HT-29 (cell line): ENCODE measurements at places on chromosomes 7 and 10.

- DNase-seq: no peak
Observed at GRCh38 chr10:124650820-124651401, 93.3 kb downstream of the FAM53B start.

GRCh38 chr10:70598857-70599295 is 3.7 kb downstream of the PRF1 start:
- no peak for DNase-seq

- no peak for DNase-seq
Observed at GRCh38 chr10:70820976-70821750, 5.4 kb downstream of the SGPL1 start.

GRCh38 chr10:106181501-106181900 is 983.0 kb downstream of the SORCS1 start:
- DNase-seq: no peak

- DNase-seq: no peak
Observed at GRCh38 chr10:47357131-47357582, 9.0 kb downstream of the RBP3 start.

DNA sequence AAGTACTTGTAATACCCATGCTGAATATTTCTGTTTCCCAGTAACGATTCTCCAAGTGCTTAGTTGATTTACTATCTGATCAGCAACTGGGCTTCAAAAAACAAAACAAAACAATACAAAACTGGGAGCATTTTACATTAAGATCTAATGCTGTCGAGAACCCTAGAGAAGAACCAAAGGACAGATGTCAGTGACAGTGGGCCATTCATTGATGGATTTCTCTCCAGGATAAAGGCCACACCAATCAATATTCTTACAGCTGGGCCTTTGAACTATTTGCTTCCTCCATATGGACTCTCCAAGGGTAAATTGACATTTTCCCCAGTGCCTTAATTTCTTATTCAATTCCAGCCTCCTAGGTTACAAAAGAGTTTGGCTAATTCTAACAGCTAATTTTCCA is 217.5 kb downstream of the ADAM12 start:
- DNase-seq: no peak

- no peak for DNase-seq
Observed at GRCh38 chr10:1120306-1120705, 64.1 kb downstream of the WDR37 start.

DNA sequence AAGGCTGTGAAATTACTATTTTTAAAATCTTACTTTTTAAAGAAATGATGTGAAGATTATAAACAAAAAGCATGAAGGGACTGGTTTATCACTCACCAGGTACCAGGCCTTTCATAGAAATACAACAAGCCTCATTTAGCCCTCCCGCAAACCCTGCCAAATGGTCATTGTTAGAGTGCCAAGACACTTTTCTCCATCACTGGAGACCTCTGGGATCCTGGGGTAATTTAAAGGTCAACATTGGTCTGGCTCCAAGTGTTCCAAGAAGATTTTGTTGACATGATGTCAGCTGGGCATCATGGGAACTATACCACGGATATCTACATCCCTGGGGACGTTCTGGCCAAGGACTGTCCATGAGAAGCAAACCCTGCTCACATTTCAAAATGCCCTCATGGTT is 138.0 kb upstream of the FRMD4A start:
- no peak for DNase-seq

DNA sequence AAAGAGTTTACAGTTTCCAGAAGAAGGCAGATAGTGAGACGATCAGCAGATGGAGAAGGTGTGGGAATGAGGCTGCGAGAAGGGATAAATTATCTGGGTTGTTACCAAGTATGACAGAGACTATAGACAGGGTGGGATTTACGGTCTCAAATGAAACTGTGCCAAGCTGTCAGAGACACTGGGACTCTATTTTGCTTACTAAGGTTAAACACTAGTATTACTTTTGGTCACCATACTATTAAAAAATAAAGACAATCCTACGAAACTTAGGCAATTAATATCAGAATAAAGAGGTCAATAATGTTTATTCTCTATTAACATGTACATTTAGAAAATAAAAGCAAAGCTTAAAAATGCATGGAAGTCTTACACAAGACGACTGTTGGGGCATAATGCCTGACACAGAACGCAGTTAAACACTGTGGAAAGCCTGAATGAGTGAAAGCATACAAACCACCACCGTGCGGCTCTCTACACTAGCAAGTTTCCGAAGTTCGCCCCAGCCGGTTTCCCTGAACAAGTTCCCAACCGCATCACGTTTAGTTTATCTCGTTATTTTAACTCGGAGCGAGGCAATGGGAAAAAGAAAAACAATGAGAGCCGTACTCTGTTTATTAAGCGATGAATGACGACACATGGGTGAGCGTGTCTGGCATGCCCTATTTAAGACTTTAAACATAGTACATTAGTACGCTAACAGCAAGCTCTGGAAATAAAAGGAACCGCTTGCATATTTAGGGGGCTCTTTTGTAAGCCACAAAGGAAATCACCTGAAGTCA is 909 bp upstream of the CC2D2B start:
- DNase-seq: peak; percentile 72

DNA sequence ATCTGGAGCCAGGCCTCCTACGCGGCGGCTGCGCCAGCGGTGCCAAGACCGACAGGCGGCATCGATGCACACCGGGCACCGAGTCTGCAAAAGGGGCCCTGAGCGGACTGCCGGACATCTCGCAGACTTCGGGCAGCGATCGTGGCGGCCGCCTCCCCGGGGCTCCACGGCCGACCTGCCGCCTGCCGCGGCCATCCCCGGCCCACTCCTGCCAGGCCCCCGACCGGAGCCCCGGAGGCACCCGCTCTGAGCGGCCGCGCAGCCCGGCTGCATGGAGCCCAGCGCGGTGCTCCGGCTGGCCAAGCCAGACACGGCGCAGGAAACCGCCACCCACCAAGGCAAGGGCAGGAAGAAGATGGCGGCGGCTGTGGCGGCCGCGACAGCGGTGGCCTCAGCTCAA is 154.2 kb upstream of the KCTD7 start:
- DNase-seq: no peak

DNA sequence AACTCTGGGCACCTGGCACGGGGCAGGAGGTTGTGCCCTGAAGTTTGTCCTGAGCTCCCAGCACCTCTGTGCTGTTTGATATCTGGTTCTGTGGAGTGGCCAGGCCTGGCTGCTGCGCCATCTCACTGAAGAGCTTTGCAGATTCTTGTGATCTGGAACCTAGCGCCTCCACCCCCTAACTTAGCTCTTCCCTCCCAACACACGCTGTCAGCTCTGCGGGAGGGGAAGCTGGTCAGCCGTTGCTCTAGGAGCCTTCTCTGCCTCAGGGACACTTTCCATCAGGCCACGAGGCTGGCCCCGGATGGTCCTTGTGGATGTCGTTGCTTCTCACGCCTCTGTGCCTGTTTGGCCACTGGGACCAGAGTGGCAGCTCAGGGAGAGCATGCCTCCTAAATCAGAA is 213.2 kb downstream of the CCDC3 start:
- no peak for DNase-seq

GRCh38 chr10:767211-767610 is 77.7 kb upstream of the DIP2C start:
- peak; percentile 15 for DNase-seq

- peak; percentile 78 for DNase-seq
Observed at GRCh38 chr10:121935702-121936101, 7.9 kb upstream of the ATE1 start.

GRCh38 chr10:24213266-24213665 is 4.3 kb downstream of the KIAA1217 start:
- DNase-seq: no peak

- DNase-seq: no peak
Observed at GRCh38 chr7:222716-223041, 30.3 kb downstream of the FAM20C start.

- DNase-seq: peak; percentile 88
Observed at GRCh38 chr7:142808802-142809583, 38.2 kb downstream of the PRSS2 start.

- no peak for DNase-seq
Observed at GRCh38 chr10:77071956-77072355, 565.7 kb downstream of the KCNMA1 start.

- DNase-seq: no peak
Observed at GRCh38 chr7:129655811-129656210, 44.3 kb downstream of the NRF1 start.

DNA sequence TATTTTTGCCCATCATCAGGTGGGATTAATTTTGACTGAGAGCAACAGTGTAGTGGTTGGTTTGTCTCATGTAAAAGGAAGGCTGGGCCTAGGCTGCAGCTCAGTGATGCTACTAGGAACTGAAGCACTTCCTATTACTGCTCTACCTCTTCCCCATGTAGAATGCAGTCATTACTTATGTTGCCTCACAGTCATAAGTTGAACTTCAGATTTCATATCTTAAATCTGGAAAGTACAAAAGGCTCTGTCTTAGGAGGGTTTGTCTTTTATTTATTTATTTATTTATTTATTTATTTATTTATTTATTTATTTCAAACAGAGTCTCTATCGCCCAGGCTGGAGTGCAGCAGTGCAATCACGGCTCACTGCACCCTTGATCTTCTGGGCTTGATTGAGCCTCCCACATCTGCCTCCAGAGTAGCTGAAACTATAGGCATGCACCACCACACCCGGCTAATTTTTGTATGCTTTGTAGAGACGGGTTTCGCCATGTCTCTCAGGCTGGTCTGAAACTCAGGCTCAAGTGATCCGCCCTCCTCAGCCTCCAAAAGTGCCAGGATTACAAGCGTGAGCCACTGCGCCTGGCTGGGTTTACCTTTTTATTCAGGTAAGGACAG is 721.7 kb upstream of the GALNT17 start:
- no peak for DNase-seq

DNA sequence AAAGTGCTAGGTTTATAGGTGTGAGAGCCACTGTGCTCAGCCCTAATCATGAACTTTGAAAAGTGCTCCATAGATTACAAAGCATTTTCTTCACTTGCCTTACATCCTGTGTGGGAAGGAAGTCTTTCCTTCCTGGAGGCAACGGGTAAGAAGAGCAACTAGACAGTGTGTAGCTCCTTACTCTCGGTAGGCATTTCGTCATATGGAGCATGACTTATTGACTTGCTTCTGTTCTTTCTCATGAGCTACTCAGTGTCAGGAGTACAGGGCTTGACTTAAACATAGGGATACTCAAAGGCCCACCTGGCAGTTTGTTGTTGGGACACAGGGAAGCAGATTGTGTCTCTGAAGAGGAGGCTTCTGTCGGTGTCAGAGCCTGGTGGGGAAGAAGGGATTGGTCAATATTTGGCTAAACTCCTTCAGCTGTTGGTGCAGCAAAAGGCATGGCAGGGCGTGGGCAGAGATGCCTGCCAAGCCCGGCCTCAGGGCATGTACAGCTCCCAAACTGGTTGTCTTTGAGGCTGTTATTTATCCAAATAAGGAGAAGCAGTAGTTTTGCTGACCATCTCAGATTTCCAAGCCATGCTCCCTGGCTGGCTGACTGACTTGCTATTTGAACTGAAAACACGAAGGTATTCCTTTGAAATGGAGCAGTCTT is 248.9 kb downstream of the KIAA1217 start:
- no peak for DNase-seq
